ENCODE measurements at places on chromosomes 4 and X.

- DNase-seq, result peak; percentile 60
Observed at GRCh38 chrX:74251006-74251930, 52.7 kb upstream of the ZCCHC13 start.

DNA sequence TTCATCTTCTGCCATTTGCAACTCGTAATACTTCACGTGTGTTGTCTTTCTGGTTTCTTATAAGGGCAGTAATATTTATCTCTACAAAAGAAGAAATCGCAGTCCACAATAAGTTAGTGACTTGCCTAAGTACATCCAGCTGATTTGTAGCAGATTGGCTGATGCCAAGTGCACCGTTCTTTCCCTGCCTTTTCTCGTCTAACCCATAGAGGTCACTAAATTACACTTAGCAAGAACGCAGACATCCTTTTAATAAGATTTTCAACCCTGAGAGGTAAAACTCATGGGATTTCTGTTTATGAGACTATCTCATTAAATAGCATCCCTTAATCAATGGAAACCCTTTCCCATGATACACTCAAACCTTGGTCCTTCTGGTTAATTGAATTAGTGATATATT is 408.6 kb upstream of the ACTRT1 start:
- no peak for DNase-seq

DNA sequence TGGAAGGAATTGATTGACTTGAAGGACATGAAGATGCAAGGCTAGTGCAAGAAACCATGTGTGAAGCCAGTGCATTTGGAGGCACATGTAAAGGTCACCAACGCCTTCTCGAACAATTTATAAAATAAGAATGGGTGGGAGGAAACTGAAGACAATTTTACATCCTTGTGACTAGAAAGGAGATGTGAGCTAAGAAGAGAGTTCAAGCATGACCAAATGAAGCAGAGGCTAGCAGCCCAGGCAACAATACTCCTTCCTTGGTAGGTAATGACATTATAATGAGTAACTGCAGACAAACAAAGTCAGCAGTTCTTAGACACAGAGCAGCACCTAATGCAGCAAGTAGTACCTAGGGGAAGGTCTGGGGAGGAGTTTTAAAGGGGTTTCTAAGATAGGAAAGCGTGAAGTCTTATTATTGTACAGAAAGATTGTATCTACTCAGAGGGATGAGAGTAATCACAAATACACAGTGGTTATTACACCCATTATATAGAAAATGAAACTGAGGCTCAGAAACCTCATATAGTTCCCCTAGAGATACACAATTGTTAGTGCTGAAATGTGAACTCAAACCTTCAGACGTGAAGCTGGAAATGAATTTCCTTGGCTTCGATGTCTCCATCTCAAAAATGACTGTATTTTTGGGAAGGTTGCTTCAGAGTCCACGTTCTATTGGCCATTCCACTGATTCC is 56.1 kb downstream of the ATXN3L start:
- no peak for DNase-seq

DNA sequence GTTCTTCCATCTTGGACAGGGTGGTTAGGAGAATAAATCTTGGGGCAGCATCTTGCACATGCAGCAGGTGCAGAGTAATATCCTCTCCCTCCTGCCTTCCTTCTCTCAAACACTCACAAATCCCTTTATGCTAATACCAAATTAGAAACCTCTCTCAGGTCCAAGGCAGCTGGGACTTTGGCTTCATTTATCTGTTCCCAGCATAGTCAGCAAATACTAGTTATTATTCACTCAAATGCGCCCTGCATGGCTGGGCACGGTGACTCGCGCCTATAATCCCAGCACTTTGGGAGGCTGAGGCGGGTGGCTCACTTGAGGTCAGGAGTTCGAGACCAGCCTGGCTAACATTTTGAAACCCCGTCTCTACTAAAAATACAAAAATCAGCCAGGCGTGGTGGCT is 156.0 kb upstream of the GALNT7 start:
- no peak for DNase-seq

DNA sequence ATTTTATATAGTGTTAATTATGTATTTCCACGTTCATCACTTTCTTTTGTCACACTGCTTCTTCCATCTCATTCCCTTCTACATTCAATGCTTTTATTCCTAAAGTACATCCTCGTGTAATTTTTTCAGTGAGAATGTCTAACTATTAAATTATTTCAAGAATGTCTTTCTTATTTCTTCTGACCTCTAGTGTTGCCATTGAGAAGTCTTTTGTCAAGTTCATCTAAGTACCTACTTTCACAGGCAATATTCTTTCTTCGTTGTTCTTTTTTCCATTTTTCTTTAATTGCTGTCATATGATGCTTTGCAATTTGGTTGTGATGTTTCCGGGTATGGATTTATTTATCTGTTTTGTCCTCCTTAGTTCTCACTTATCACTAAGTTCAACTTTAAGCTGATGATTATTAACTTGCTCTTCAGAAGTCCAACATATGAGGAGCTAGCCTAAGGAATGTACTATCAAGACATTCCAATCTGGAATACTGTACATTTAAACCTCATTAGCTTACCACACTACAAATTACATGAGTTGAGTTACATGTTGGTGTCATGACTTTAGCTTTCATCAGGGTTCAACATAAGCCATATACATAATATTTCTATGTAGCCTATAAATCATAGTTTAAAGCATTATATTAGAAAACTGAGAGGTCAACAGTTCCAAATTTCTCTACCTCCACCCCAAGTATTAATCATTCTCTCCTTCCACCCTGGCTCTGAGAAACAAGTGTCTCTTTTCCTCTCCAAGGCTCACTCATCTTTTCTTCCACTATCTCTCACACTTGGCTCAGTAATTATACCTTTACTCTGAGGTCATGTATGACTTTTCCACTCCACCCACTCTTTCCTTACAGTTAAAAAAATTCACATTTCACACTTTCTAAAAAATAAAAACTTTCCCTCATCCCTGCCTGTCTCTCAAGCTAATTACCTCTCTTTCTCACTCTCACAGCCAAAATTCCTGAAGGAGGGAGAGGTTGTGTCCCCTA is 81.5 kb downstream of the COX18 start:
- DNase-seq, result no peak

GRCh38 chr4:24248674-24249630 is 335.4 kb downstream of the DHX15 start:
- DNase-seq, result no peak

GRCh38 chr4:185238750-185239149 is 29.4 kb downstream of the SNX25 start:
- no peak for DNase-seq

- peak; percentile 4 for DNase-seq
Observed at GRCh38 chrX:118211891-118212816, 95.5 kb upstream of the KLHL13 start.

GRCh38 chr4:76762137-76763130 is 135.5 kb downstream of the SOWAHB start:
- DNase-seq, result no peak

DNA sequence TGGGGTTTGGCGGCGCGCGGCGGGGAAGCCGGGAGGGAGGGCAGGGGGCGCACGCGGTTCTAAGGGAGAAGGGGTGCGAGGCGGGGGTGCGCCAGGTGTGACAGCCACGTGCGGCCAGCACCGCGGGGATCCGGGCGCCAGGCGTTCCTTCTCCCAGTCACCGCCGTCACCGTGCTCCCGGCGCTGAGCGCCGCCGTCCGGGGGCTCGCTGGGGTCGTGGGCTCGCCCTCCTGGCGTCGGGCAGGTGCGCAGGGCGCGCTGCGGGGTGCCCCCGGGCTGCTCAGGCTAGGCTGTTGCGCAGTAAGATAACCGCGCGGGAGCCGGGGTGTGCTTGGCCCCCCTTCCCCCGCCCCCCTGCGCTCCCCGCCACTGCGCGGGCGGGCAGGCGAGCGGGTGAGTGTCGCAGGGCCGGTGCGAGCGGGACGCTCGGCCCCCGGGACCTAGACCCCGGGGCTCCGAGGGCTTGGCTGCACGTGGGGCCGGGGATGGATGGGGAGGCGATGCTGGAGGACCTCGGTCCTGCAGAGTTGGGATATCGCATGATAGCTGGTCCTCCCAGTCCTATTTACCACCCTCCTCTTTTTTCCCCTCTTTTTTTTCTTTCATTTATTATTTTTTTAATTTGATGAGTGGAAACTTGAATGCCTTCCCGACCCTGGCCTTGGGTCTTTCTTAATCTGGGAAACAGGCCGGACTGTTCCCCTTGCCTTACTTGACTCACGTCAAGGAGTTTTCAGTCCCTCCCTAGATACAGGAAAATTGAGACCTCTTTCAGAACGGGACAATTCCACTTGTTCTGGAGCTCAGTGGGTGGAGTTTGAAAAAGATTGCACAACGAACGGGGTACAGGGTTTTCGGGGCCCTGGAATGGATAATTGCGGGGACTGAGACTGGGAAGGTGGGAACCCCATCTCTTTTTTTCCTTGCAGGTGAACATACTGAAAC is 797 bp downstream of the TXLNG start:
- DNase-seq, result no peak

DNA sequence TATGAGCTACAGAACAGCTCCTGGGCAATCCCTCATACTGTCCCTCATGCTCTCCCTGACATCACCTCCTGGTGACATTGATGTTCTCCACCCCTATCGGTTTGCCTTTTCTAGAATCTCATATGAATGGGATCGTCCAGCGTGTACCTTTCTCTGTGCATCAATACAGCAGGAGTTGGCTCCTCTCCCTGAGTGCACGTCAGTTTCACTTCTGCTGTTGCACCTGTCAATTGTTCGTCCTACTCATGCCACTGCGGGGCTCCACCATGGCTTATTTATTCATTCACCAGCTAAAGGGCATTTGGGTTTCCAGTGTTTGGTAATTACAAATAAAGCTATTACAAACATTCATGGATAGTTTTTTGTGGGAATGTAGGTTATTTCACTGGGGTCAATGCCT is 269.1 kb upstream of the ZFP42 start:
- DNase-seq, result no peak

DNA sequence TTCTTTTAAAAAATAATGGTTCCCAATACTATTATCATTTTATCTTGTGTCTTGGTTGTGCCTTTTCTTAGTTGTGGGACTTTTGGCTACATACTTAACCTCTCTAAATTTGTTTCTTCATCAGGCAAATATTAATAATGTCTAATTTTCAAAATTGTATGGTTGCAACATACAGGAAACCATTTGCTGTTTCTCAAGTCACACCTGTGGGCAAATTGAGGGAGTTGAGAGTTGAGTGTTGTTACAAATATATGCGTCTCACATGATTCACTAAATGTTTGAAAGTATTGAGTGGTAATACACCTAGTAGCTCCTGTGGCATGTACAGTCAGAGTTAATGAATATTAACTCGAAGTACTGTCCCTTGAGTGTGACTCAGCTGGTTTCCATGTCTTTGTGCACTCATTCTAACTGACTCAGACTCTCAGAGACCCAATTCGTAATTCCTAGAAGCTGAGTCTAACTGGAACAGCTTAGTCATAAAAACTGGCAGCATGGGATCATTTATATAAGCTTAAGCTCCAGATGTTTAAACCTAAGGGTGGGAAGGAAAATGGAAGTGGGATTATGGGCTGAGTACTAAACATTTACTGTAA is 802.4 kb downstream of the TRIML1 start:
- no peak for DNase-seq

DNA sequence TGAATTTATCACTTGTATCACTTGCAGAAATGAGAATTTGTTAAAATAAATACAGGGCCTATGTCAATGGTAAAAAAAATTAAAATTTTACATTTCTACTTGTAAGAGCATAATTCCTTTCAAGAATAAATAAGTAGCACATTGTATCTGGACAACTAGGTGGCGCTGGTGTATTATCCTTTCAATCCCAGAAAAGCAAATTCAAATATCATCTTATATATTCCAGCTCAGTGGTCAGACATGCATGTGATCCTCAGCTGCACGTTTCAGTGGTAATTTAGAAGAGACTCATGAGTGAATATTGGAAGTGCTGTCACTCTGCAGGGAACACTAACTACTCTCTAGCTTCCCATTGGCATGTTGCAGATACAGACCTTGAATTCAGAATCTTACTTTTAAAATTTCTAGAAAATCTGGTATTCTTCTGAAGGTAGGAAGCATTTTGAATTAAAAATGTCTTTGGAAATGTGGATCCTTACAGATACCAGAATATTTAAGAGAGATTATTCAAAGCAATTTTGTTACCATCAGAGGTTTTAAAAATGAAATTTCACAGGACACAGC is 1414.7 kb upstream of the TENM3 start:
- DNase-seq, result no peak

DNA sequence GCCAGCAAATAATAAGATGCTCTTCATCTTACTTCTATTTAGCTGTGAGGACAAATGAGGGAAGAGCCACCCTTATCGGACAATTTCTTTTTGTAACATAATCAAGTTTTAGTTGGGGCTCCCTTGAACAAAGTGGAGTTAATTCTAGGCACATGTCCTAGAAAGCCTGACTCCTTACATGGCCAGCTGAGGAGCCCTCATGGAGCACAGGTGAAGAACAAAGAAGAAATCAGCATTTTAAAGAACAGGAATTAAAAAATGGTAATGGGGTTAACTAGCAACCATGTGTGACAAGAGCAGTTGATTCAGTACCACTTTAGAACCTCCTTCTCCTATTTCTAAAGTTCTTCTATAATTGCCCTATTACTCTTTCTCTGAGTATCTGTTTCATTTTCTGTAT is 15.9 kb downstream of the GPR82 start:
- DNase-seq, result no peak

DNA sequence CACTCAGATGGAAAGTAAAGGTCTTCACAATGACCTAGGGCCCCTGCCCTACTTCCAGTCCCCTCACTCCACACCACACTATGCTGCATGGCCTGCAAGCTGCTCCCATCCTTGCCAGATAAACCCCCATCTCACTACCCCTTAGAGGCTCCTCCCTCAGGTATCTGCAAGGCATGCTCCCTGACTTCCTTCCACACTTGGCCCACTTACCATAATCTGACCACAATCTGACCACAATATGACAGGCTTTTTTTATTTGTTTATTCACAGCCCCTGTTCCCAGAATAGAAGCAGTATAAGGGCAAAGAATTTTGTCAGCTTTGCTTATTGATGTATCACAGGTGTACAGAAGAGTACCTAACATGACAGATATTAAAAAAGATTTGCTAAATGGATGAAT is 124.7 kb downstream of the CAMK2D start:
- DNase-seq, result no peak

GRCh38 chr4:173417833-173418232 is 18.9 kb upstream of the SCRG1 start:
- DNase-seq, result no peak

GRCh38 chrX:136953867-136954787 is 73.6 kb upstream of the RBMX start:
- DNase-seq, result peak; percentile 18
